DND-41 (cell line): ENCODE measurements at places on chromosomes 1 and 21.

- DNase-seq: no peak
Measured at GRCh38 chr1:40064797-40065499, 24.4 kb downstream of the CAP1 start.

DNA sequence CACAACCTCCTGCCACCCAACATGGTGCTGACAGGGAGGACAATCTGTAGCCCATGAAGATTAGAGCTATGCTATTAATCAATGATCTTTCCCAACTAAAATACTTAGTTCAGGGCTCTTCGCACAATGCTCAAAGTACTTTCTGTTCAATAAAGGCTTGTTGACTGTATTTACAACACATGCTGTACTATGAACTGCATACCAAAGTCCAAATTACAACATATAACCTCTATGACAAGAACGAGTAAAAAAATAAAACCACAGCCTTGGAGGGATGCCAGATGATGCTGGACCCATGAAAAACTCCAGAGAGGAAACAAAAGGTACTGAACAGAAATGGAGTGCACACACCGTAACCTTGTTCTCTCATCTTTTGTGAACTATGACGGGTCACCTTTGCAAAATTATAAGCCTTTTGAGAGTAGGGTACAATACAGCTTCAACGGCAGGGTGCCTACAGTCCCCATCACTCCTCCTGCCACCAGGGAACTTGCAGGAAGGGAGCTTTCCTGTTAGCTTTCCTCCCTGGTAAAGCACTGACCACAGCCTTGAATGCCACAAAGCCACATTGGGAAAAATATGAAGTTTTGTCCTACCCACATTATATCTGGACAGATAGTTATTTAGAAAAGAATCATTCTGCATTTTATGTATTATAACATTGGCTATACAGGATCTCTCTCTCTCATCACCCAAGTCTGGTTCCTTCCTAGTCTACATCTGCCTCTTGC lies 175.6 kb downstream of the NRIP1 start:
- DNase-seq: no peak

DNA sequence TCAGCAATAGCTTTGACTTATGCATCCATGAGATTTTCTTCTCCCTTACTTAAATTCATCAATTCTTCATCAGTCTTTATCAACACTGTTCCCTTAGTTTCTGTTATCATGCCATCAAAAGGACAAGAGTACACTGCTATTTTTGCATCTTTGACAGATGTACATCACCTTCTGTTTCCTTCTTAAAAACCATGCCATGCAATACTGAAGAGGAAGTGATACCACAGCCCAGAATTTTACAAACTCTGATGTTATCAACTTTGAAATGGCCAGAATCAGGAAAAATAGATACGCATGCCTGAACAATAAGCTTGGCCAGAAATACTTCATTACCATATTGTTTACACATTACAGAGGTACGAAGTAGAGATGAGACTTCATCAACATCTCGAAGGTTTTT lies 21.1 kb downstream of the FMO5 start:
- DNase-seq: no peak

DNA sequence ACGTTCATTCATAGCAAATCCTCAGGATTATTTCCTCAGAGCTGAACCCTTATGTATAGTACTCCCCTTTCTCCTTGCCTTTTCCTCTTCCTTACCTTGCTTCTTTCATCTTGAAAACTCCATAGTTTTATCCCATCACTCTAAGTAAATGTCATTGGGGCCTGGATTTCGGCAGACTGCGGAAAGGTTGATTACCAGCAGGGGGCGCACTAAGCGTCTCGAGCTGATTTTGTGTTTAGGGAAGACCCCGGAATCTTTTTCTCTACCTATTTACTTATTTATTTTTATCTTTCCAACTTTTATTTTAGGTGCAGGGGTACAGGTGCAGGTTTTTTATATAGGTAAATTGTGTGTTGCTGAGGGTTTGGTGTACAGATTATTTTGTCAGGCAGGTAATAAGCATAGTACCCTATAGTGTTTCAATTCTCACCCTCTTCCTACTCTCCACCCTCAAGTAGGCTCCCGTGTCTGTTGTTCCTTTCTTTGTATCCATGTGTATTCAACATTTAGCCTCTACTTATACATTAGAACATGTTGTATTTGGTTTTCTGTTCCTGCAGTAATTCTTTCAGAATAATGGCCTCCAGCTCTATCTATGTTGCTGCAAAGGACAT lies 11.4 kb upstream of the MTARC1 start:
- DNase-seq: peak; percentile 17

DNA sequence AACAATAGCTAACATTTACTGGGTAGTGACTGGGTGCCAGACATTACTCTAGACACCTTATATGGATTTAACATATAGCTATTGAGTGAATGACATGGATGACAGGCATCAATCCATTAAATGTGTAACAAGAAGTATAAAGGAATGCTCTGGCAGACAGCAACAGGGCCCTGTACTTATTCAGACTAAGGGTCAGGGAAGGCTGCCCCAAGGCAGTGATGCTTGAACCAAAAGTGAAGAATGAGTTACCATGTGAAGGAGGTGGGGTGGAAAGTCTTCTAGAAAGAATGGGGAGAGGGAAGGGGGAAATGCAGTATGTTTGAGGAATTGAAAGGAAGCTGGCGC lies 8.3 kb upstream of the PTPRF start:
- DNase-seq: no peak

DNA sequence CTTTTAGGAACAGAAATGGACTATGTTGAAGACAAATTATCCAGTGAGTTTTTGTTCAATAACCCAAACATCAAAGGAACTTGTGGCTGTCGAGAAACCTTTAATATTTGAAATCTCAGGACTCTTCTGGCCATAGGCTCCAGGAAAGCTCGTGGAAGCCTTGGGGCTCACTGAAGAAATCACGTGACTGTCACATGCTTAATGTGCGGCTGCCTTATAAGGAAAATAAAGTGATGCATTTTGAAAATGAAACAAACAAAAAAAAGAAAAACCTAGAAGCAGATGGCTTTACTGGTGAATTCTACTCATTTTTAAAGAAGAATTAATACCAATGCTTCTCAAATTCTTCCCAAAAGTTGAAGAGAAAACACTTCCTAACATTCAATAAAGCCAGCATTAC lies 228.4 kb upstream of the RAB4A start:
- DNase-seq: no peak

GRCh38 chr1:66654643-66655042 lies 97.6 kb upstream of the DYNLT5 start:
- DNase-seq: no peak

- DNase-seq: no peak
Measured at GRCh38 chr1:228000836-228001563, 5.8 kb upstream of the WNT3A start.

DNA sequence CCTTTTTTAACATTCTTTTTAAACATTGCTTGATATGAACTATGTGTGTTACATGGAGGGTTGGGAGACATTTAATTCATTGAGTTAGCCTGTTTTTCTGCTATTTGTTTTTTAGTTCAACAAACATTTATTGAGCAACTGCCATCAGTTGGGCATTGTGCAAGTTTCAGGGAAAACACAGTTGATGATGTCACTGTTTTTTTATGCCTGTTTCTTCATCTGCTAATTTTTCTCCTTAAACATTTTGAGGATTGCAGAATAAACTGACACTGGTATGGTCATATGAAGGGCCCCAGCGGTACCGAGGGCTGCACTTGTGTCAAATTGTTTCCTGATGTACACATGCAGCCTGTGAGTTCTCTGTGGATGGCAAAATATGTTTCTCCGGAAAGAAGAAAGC lies 253.0 kb downstream of the FGGY start:
- no peak for DNase-seq

DNA sequence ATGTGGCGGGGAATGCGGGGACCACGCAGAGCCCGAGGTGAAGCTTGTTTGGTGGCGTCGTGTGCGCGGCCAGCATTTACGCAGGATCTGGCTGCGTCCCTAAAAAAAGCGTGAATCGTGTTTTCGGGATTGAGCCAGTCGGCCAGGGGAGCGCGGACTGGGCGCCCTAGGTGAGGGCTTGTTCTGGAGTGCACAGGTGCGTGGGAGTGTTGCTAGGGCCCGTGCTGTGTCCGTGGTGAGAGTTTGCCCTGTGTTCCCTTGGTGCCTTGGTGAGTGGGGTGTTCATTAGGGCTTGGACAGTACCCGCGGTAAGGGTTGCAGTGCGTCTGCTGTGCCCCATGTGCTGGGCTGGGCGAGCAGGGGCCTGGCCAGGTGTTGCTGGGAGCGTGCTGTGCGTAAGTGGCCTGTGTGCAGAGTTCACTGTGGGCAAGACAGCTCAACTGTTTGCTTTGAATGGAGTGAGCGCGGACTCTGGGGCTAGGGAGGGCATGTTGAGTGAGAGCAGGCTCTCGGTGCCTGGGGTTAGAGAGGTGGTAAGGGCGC lies 673 bp downstream of the CD46 start:
- DNase-seq: peak; percentile 31

DNA sequence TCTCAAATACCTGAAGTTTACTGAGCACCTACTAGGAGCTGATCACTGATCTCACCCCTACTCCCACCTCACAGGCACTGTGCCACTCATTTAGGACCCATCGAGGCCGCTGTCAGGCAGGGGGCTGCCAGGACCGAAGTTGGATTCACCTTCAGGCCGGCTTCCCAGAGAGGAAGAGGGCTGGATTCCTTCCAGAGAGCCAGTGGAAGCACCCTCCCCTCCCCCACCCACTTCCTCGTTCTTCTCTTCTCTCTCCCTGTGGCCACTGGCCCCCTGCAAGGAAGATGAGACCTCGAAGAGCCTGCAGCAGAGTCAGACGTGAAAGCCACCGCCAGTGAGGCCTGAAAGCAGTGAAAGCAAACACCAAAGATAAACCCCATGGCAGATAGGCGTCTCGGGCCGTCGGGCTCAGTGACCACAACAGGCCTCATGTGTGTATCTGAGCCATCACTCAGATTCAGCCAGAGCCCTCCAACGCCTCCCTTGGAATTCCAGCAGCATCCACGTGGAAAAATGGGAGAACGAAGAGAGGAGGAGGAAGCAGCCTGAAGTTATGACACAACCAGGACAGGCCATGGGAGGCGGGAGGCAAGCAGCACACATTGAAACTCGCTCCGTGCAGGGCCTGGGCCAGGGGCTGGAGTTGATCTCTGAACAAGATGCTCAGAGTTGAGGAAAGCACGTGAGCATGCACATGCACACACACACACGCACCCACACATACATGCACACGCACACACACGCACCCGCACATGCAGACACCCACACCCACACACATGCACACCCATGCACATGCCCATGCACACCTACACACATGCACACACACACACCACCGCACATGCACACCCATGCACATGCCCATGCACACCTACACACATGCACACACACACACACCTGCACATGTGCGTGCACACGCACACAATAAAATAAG lies 6.2 kb upstream of the AGTRAP start:
- no peak for DNase-seq

DNA sequence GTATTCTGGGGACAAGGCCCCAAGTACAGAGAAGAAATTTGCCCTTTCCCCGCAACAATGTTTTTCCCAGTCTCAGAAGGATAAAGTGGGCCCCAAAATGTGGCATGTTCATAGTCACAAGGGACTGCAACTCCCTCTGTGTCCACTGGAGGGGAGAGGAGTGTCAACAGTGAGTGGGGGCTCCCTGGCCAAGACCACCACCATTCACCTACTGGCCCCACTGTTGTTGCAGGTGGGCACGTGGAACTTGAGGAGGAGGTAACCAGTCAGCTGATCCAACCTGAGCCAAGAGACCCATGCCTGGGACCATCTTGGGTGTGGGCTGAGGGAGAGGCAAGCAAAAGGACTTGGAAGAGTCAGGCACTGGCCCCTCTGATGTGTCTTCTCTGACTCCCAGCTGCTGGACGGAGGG lies 777 bp downstream of the NUDT17 start:
- DNase-seq: peak; percentile 54

DNA sequence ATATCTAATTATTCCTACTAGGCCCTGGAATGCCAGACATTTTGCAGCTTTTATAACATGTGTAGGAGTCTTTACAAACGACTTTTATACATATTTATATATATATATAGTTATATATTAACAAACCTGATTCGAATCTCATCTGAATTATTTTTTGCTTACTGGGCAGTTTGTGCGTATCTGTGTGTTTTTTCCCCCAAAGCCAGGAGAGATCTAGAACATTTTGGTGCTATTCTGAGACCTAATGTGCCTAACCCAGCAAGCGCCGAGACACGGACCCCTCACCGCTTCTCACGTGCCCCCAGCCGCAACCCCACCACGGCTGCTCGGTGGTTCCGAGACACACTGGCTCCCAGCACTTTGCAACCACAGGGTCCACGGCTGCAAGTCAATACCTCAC lies 54.8 kb downstream of the CASZ1 start:
- no peak for DNase-seq

- DNase-seq: no peak
Measured at GRCh38 chr1:183353597-183353996, 64.6 kb downstream of the NMNAT2 start.

DNA sequence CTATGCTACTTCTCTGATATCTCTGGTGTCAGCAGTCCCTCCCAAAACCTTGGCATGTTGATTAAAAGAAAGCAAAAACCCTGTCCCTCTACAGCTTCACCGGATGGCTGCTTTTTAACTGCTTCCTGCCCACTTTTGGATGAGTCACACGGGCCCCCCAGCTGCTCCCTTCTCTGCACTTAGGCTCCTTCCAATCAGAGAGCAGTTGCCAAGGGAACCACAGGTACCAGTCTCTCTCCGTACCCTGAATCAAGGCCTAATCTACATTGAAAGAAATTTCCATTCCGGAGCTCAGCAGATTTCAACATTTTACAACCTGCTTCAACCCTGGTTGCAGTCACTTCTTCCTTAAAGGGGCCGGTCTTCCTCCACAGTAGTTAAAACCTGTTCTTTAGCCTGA lies 70.6 kb upstream of the GJB5 start:
- peak; percentile 38 for DNase-seq

- DNase-seq: no peak
Measured at GRCh38 chr1:94160811-94161210, 39.9 kb upstream of the ABCA4 start.

GRCh38 chr1:34645919-34646318 lies 108.9 kb upstream of the GJB5 start:
- no peak for DNase-seq

DNA sequence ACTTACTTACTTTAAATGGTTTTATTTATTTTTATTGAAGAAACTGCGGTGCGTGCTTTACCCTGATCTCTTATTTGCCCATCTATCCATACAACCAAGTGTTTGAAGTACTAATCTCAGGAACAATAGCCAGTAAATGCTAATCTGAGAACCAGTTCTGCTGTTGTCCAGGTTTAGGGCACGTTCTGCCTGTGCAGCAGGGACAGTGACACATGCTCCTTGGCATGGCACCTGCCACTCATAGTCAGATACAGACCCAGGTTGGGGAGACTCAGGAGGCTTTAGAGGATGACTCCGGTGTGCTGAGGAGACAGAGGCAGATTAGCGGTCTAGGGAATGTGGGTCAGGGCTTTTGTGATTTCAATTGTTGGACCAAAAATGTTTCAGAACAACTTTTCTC lies 83.6 kb downstream of the NRIP1 start:
- DNase-seq: no peak
